ENCODE measurements at places on chromosomes 3 and 15.

- no peak for DNase-seq
Measured at GRCh38 chr15:82158811-82159210, 103.7 kb downstream of the EFL1 start.

DNA sequence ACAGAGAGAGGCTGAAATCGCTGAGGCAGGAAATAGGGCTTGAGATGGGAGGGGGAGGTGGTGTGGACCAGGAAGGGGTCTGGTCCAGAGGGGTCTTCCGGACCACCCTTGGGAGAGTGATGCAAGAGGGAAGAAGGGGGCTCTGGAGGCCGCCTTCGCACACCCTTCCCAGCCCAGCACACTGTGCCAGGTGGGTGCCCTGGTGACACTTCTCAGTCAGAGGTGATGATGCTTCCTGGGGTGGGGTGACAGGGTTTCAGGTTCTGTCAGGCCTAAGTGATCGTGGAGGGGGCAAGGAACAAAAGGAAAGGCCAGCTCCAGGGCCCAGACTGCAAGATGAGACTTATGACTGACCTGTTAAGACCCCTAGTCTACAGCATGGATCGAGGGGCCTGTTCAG lies 12.7 kb downstream of the SEMA3G start:
- no peak for DNase-seq

DNA sequence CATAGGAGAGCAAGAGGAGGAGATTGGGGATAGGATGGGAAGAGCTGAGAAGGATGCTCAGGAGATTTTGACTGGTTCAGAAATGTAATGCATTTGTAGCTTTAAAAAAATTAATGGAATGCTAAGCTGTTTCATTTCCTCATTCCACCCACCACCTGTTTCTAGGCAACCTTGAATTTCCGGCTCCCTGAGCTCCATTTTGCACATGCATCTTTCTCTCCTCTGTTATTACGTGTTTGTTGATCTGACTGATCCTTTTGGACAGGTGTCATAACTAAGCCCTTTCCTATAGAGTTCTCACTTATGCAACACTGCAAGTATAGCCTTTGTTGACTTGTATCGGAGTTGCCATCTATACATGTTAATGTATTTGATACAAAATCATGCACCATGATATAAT lies 4.3 kb downstream of the TMPRSS7 start:
- DNase-seq = no peak

DNA sequence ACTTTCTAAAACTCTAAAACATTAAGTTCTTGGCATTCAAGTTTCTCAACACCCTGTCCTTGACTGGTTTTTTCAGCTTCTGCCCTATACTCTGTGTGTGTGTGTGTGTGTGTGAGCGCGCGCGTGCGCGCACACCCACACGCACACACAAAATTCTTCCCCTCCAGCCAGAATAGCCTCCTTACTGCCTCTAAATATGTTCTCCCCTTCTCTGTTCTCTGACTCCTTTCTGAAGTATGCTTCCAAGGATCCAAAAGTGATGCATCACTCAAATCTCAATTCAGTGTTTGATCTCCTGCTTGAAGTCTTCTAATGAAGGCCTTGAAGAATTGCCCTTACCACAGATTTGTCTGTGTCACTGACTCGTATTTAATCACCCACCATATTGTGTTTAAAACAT lies 129.8 kb downstream of the SLC25A26 start:
- no peak for DNase-seq

DNA sequence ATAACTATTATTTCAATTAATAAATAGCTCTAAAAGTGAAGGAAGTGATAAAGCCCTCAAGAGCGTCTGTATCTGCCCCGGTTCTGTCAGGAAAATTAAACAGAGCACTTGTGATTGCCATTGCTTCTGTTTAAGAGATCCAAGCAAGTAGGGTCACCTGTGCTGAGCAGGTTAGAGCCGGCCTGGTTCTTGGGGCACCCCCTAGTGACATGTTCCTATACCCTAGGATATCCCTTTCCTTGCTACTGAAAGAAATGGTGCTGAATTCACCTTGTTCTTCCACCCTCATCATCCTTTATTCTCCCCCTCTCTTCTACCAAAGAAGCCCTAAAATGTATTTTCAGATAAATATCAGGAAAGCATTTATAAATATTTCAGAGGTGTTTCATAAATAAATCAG lies 323.5 kb downstream of the RORA start:
- DNase-seq = no peak

- no peak for DNase-seq
Measured at GRCh38 chr3:71350998-71351397, 232.5 kb downstream of the FOXP1 start.

DNA sequence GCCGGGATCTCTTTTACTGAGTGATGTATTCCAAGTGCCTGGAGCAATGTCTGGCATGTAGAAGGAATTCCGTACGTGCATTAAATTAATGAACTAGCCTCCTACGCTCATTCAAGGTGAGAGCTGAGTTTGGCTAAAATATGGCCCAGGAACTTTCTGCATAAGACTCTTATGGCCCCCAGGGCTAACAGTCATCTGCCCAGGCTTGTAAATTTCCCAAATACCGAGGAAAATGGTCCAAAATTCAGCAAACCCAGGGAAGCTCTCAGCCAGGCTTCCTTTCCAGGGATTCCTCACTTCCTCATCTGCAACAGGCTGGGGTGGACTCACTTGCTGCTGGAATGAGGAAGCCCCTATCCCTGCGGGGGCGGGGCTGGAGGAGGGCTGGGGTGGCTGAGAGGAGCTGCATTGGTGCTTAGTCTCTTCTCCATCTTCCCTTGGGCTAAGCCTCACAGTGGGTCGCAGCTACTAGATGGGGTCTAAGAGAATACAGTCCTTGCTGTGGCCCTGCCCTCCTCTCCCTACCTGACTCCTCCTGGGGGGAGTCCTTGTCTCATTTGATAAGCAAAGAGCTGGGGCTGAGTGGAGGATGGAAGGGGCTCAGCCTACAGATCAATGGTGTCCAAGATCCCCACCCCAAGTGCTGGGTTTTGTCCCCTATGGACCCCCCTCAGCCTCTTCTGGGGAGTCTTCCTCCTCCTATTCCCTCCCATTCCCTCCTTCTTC lies 28.5 kb upstream of the APOD start:
- peak; percentile 47 for DNase-seq

DNA sequence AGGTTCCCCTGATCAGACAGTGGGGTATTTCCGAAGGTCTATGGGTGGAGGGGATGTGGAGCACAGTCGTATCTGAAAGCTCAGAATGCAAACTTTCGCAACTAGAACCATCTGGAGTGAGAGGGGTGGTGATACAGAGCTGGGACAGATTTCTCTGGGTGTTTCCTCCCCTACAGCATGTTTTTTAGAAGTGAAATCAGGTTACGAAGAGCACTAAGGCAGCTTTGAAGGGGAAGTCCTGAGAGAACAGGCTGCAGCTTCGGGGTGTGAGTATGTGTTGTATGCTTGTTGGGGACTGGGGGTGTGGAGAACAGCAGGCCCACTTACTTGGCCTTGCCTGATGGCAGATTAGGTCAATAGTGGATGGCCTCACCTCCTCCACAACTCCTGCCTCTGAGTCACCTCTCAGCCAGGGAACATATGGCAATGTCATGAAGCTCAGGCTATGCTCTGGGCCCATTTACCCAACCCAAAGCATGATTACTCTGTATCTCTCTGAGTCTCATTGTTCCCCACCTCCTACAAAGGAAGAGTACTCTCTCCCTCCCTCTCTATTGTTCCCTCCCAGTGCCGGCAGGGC lies 107.2 kb upstream of the RASGRP1 start:
- peak; percentile 72 for DNase-seq

GRCh38 chr3:184341925-184342324 lies 4.5 kb downstream of the FAM131A start:
- DNase-seq = no peak

GRCh38 chr15:40911141-40911540 lies 16.9 kb downstream of the VPS18 start:
- no peak for DNase-seq

DNA sequence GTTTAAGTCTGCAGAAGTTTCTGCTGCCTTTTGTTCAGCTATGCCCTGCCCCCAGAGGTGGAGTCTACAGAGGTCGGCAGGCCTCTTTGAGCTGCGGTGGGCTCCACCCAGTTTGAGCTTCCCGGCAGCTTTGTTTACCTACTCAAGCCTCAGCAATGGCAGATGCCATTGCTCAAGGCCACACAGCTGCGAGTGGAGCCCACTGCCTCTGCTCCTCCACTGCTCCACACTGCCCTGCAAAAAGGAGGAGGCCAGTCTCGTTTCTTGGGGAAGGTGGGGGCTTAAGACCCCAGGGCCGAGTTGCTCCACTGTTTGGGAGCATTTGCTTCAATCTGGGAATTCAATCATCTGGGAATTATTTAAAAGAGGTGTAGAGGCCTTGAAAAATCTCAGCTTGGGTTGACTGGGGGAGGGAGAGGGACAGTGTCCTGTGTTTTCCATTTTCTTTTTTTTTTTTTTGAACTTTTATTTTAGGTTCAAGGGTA lies 144.6 kb upstream of the MEF2A start:
- peak; percentile 61 for DNase-seq

- DNase-seq = no peak
Measured at GRCh38 chr3:69292959-69293574, 92.8 kb downstream of the FRMD4B start.

GRCh38 chr15:101609742-101610610 lies 42.2 kb downstream of the TM2D3 start:
- DNase-seq = no peak

- DNase-seq = no peak
Measured at GRCh38 chr15:29676961-29677402, 145.3 kb downstream of the TJP1 start.

- DNase-seq = no peak
Measured at GRCh38 chr3:72536878-72537267, 311.4 kb downstream of the SHQ1 start.

- no peak for DNase-seq
Measured at GRCh38 chr15:100958326-100959065, 39.3 kb downstream of the LRRK1 start.

- DNase-seq = no peak
Measured at GRCh38 chr3:14801668-14802380, 16.9 kb upstream of the FGD5 start.

- peak; percentile 48 for DNase-seq
Measured at GRCh38 chr3:128323206-128324081, 143.2 kb downstream of the DNAJB8 start.

DNA sequence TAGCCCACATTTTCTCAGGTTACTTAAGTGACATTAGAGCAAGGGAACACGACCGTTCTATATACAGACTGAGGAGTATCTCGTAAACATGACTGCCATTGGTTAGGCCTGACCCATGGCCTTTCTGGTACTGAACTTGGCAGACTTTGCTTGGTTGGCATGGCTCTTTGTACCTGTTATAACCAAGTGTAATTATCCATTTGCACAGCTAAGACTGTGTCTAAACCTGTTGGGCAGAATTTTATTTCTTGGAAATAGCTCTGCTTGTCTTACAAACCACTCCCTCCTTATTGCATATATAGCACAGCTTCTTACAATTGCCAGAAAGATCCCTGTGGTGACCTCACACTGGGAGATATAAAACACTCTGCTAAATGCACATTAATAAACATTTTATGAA lies 106.9 kb downstream of the P2RY1 start:
- no peak for DNase-seq

Data from activated CD8-positive, alpha-beta memory T cell treated with anti-CD3 and anti-CD28 coated beads for 24 hours (primary cell).